Endothelial cell of umbilical vein (primary cell): ENCODE measurements at places on chromosomes 13 and 19. TPM values are rescaled to one million over a fixed set of nuclear protein-coding genes. Genes with fewer than 3 reads are reported as not detected.
A peak's percentile ranks its signal among the peaks of the same experiment; 100 is the strongest.

DNA sequence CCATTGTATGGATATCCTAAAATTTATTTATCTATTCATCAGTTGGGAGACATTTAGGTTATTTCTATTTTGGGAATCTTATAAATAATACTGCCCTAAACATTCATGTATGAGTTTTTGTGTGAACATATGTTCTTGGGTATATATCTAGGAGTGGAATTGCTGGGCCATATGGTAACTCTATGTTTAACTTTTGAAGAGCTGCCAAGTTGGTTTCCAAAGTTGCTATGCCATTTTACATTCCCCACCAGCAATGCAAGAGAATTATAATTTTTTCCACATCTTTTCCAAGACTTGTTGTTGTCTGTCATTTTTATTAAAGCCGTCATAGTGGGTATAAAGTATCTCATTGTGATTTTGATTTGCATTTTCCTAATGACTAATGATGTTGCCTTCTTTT, 48.2 kb upstream of the CALM3 start:
- DNase-seq, result no peak

DNA sequence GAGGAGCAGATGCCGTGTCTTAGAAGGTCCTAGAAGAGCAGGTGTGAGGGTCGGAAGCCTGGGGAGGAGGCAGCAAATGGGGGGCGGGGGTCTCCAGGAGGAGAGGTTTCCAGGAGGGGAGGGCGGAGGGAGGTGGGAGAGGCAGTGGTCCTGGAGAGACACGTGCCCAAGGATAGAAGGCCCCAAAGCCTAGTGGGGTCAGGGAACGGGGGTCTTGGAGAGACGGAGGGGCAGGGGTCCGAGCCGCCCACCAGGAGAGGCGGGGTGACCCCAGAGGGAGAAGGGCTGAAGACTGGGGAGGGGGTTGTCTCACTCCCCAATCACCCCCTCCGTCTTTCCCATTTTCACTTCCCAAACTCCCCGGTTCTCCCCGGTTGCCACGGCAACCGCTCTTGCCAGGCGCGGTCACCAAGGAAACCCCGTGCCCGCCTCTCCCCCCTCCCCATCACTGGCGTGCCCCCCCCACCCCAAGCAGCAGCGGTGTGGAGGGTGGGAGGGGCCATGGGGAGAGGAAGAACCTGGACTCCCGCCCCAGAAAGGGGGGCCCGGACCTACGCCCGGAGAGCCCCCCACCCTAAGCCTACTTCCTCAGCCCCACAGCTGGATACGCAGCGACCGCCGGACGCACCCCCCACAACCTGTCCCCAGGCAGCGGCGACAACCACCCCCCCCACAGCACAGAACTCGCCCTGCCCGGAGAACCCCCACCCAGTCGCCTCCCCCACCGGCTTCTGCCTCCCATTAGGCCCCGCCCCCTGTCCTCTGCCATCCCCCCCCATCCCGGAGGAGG, 988 bp downstream of the LRRC4B start:
- DNase-seq, result no peak

- DNase-seq, result no peak
These were observed 3.4 kb downstream of the FNDC3A start for GRCh38 chr13:48978942-48979601.

DNA sequence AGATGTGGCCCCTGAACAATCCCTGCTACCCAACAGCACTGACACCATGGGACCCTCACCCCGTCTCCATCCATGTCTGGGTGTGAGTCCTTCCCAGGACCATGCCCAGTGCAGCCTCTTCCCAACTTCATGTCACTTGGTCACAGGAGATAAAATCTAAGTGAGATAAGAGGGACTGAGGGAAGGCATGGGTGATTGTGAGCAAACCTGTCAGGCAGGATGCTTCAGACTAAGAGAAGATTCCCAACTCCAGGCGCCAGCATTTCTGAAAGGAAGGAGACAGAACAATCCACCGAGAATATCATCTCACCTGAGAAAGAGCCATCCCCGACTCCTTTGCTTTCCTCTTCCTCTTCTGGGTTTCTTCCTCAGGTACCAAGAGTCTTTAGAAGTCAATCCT, 7.5 kb downstream of the ZNF320 start:
- DNase-seq, result no peak

DNA sequence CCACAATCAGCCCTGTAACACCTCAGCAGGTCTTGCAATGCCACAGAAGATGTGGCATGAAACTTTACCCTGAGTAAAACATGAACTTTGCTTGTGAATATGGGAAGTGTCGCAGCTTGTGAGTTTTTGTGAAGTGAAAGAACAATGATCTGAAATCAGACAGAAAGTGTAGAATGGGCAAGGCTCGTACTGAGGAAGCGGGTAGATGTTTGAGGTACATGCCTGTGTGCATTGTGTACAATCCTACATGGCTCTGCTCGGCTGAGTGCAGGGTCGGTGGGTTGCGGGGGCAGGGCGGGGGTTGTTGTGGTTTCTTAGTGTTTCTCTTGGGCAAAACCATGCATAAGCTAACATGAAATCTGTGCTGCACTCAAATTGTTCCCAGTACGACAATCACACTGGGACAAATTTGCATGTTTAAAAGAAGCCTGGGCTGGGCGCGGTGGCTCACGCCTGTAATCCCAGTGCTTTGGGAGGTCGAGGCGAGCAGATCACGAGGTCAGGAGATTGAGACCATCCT, 1.1 kb downstream of the NLRP13 start:
- DNase-seq, result no peak

DNA sequence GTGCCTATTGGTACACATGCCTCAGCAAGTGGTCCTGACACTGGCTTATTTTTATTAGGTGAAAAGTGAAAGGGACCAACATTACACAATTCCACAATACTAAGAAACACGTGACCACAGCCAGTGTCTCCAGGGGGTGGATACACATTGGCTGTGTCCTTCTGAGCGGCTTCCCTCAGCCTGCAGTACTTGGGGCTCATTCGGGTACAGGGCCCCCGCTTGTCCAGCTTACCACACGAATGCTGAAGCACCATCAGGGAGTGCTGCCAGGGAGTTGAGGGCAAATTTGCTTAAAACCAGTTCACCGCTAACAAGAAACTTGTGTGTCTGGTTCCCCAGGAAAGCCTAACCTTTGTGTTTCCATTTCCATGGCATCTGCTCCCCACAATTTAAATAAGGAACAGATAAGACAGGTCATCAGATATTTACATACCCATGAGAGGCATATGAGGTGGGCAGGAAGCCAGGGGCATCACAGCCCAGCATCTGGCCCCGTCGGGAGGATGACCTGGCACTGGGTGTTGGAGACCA, 23.3 kb downstream of the PBX4 start:
- no peak for DNase-seq

- no peak for DNase-seq
These were observed 25.4 kb upstream of the C2CD4C start for GRCh38 chr19:434152-434960.

DNA sequence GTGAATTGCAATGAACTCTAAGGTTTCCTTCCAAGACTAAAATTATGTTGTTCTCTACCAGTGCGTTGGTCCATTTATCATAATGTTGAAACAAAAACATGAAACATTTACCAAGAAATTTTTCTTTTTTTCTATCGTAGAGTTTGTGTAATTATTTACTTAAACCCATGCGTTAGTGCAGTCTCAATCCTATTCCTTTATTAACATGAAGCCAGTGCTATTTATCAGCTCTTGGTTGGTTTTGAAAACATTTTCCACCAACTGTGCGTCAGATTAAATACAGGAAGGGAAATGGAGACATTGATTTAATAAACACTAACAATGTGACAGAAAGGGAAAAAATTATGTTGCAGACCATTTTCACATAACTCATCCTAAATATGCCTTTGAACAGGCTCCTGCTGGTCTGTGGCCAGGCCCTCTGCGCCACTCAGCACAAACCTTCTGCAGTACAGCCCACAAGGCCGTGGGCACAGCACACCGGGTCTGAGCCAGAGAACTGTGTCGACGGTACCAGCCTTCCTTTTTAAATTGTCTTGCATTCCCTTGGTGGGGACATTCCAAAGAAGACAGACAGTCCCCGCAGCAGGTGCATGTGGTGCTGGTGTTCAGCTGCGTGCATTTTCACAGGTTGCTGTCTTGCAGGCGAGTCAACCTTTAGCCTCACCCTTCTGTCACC, 135.8 kb downstream of the SHISA2 start:
- no peak for DNase-seq

- DNase-seq, result no peak
These were observed 23.0 kb downstream of the GTF2F2 start for GRCh38 chr13:45143346-45143751.

GRCh38 chr13:77506874-77507273, 28.6 kb upstream of the SCEL start:
- peak; percentile 58 for DNase-seq

- no peak for DNase-seq
These were observed 40.5 kb downstream of the FAM124A start for GRCh38 chr13:51262501-51263211.

GRCh38 chr13:109665781-109666249, 120.6 kb downstream of the IRS2 start:
- DNase-seq, result no peak

DNA sequence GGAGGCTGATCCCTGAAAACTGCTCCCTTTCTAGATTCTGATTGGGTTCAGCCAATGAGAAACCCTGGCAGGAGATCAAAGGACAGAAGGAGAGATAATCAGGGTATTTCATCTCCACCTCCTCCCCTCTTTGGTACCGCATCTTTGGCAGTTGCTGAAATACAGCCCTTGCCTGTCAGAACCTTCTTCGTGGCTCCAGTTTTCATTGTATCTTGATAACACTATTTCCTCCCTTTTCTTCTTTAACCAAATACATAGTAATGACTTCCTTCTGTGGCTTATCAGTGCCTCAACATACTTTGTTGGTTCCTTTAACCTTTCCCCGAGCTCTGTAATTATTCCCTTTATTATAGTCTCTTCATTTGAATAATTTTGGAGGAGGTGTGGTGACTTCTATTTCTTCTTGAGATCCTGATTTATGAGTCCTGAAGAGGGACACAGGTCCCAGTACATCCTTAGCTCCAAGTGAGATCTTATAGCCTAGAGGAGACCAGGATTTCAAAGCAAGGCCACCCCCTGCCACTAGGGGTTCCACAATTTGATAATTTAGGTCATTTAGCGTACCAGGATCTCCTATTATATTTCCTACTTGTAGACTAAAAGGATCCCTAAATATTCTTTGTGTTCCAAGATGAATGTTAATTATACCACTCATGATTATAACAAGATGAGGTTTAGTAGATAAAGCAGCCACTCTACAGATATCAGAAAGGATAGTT, 98.0 kb downstream of the EDNRB start:
- peak; percentile 34 for DNase-seq

- DNase-seq, result no peak
These were observed 123.3 kb downstream of the AKAP11 start for GRCh38 chr13:42395086-42395821.

GRCh38 chr13:51937320-51938290, 73.6 kb downstream of the ATP7B start:
- no peak for DNase-seq

- DNase-seq, result peak; percentile 51
These were observed 5.3 kb downstream of the DENND1C start for GRCh38 chr19:6476155-6476895.

GRCh38 chr13:76754414-76754813, 131.8 kb downstream of the KCTD12 start:
- DNase-seq, result peak; percentile 90

GRCh38 chr13:55577082-55577846, 1563.5 kb upstream of the PRR20A start:
- no peak for DNase-seq

- no peak for DNase-seq
These were observed 25.1 kb downstream of the EFNA2 start for GRCh38 chr19:1310853-1311180.

DNA sequence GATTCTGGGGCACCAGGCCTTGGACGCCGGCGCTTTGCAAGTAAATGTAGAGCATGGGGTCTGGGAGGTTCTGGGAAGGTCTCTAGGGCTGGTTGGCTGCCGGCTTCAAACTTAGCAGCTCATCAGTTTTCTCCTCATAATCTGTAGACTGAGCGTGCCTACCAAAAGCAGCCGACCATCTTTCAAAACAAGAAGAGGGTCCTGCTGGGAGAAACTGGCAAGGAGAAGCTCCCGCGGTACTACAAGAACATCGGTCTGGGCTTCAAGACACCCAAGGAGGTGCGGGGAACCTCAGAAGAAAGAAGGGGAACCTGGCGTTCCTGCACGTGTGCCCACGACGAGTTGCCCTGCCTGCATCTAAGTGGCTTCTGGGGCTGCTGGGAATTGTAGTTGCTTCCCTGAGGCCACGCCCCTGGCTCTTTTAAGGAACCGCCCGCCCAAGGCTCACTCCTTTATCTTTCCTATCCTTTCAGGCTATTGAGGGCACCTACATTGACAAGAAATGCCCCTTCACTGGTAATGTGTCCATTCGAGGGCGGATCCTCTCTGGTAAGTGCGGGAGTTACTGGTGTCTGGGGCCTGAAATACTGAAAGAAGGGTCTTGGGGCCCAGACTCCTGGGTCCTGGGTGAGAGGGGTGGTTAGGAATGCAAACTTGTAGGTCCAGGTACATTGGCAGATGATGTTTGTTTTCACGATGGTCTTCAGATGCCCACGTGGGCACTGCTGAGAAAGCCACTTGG, 984 bp downstream of the RPS11 start:
- DNase-seq, result peak; percentile 49

DNA sequence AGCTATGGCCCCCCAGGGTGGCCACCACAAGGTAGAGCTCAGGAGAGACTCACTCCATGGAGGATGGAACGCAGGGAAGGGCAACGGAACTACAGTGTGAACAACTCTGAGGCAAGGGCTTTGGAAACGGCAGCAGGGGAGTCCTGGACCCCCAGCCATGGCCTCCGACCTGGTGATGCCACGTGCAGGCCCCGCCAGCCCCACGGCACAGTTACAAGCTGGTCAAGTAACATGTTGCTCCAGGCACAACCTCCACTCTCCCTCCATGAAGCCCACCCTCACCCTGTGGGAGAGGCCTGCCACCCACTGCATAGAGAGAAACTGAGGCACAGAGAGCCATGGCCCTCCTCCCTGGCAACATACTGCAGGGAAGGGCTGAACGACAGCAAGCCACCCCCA, 9.1 kb upstream of the CERS1 start:
- no peak for DNase-seq

- DNase-seq, result no peak
These were observed 60.5 kb downstream of the CCNE1 start for GRCh38 chr19:29872224-29872731.

DNA sequence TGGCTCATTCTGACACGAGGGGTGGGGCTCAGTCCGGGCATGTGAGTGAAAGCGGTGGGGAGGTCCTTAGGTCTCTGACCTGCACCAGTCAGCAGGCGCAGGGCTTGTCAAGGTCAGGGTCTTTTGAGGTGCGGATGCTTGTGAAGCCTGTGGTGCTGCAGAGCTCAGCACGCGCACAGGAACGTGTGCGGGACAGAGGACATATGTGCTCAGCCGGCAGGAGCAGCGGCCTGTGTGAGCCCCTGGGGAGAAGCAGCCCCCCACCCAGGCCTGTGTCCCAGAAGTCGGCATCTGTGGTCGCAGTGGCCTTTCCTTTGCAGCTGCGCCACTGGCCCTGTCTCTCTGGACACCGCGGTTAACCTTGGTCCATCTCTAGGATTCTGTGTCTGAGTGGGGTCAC, 30.9 kb downstream of the ATP4B start:
- no peak for DNase-seq

GRCh38 chr19:5131031-5131505, 162.2 kb downstream of the KDM4B start:
- DNase-seq, result no peak

UBE2L5 gene
- total RNA-seq, result not detected in 2 replicates

ATP4B gene
- total RNA-seq, result not detected in 2 replicates

NLRP5 gene
- not detected in 2 replicates for total RNA-seq

ZNF835 gene
- total RNA-seq, result not detected in 2 replicates

NFIC gene
- total RNA-seq, result 131 and 133 TPM in 2 replicates

IL11 gene
- total RNA-seq, result not detected in 2 replicates

GPR12 gene
- total RNA-seq, result not detected in 2 replicates

FCHO1 gene
- 1.4 and 1.6 TPM in 2 replicates for total RNA-seq

ACP7 gene
- total RNA-seq, result 0.18 and 0.49 TPM in 2 replicates
